ENCODE measurements at places on chromosomes 7 and 10. TPM values are rescaled to one million over a fixed set of nuclear protein-coding genes. Genes with fewer than 3 reads are reported as not detected.

The GSAP gene
- total RNA-seq = 3.2 TPM

The CYP2C8 gene
- not detected for total RNA-seq

The WDR86 gene
- total RNA-seq = 17.7 TPM

The FGFR2 gene
- not detected for total RNA-seq

The NEUROG3 gene
- not detected for total RNA-seq

The GPR26 gene
- total RNA-seq = not detected

The MACROH2A2 gene
- 10.0 TPM for total RNA-seq

The PIK3AP1 gene
- not detected for total RNA-seq

The EEPD1 gene
- total RNA-seq = 5.7 TPM

The ABCC2 gene
- total RNA-seq = 0.98 TPM

The HOXA4 gene
- 0.57 TPM for total RNA-seq

The CRHR2 gene
- total RNA-seq = not detected

The OPN1SW gene
- not detected for total RNA-seq

The NRCAM gene
- 5.4 TPM for total RNA-seq

The ST8SIA6 gene
- 0.09 TPM for total RNA-seq

The RTKN2 gene
- total RNA-seq = 11.9 TPM

The SPACDR gene
- 0.27 TPM for total RNA-seq
